Neural progenitor cell (in vitro differentiated cells): ENCODE measurements at places on chromosomes 2 and 18.
A peak's percentile ranks its signal among the peaks of the same experiment; 100 is the strongest.

DNA sequence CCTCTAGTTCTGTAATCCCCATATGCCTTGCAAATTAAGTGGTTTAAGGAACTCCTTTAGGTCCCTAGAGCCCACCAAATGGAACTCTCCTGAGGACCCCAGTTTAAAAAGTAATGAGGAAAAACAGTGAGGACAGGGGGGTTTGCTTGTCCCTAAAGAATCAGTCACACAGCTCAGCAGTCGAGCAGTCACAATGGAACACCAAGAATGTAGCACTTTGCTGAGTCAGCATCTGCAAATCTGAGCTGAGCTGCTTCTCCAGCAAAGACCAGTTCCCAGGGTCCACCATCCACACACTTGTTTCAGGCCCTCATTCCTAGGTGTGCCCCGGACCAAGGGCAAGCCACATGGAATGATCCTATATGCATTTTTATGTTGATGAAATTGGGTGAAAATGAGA lies 46.2 kb upstream of the NEDD4L start:
- DNase-seq, result peak; percentile 49

DNA sequence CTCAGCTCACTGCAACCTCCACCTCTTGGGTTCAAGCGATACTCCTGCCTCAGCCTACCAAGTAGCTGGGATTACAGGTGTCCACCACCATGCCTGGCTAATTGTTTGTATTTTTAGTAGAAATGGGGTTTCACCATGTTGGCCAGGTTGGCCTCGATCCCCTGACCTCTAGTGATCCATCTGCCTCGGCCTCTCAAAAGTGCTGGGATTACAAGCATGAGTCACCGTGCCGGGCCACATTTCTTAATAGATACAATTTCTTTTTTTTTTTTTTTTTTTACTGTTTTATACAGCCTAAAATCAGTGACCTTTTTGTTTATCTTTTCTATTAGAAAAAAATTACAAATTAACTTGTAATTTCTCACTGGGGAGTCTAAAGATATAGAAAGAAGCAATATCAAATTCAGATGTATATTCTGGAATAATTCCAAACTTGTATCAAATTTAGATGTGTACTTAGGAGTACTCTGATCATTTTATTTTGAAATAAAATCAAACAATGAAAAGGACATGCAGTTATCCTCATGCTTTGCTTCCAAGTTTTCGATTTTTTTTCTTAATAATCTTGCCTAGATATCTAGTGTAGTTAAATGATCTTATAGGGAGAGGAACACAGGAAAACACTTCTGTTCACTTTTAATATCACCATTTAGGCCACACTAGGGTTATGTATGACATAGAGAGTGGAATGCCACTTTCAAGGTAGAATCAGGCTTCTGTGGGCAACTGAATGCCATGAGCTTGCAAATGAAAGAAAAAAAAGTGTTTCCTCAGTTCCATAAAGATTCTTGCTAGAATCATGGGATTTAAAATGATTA lies 1089.3 kb downstream of the SUCLG1 start:
- DNase-seq, result no peak

DNA sequence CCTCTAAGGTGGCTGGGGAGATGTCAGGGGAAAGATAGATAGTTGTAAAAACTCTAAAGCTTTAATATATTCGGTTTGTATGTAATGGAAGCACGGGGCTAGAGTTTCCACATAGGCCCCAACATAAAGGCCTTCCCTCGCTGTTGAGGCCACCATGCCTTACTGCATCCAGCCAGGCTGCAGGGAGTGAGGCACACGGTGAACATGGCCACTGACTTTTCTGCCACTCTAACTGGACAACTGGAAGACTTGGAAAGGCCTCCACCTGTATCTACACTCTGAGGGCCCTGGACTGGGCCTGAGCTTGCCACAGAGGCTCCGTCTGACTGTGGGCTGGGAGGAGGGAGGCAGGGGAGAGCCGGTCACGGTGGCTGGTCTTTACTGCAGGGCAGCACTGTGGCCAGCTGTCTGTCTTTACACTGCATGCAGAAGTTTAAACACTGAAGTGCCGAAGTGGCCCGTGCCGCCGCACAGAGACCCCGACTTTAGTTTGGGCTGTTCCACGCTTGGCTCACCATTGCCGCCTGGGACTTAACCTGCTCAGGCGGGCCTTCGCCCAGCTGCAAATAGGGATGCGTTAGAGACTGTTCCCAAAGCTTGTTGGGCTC lies 66.7 kb downstream of the EMILIN2 start:
- no peak for DNase-seq

DNA sequence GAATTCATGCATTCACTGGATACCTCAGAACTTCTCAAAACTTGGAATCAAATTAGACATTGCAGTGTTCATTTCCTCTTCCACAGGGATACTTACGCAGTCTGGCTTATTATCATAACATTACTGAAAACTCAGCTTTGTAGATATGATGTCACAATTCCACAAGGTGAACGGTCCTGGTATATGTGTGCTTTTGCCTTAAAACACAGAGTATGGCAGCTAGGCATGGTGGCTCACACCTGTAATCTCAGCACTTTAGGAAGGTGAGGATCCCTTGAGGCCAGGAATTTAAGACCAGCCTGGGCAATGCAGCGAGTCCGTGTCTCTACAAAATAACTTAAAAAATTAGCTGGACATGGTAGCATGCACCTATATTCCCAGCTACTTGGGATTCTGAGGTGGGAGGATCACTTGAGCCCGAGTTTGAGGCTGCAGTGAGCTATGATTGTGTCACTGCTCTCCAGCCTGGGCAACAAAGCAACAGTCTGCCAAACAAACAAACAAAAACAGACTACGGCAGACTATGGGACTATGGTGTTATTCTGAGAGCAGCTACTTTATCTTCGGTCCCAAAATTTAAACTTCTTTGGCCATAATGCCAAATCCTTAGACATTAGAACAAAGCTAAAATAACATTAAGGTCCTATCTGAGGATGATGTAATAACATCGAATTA lies 1191.9 kb upstream of the SLC39A10 start:
- DNase-seq, result no peak

GRCh38 chr2:6723865-6724604 lies 141.7 kb downstream of the CMPK2 start:
- no peak for DNase-seq

GRCh38 chr2:160920061-160920460 lies 240.2 kb upstream of the TANK start:
- no peak for DNase-seq

DNA sequence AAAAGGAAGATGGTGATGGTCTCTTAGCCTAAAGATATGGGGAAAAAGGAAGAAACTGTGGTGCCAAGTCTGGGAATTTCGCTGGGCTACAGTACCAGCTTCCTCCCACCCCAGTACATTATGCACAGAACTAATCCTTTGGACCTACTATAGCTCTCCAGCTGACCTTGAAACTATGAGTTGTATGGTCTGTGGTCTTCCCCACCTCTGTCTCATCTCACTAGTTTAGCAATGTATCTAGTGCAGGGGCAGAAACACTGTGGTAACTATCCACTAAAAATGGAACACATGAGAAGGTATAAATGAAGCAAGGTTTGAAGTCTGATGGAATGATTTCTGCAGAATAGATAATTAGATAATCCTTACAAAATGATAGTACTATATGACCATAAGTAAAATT lies 190.4 kb upstream of the CCDC150 start:
- DNase-seq, result no peak

GRCh38 chr18:53426666-53427184 lies 797.7 kb downstream of the MBD2 start:
- peak; percentile 19 for DNase-seq

- no peak for DNase-seq
Measured at GRCh38 chr2:208235860-208236259, 19.0 kb downstream of the IDH1 start.

GRCh38 chr2:237276716-237277490 lies 137.1 kb downstream of the COL6A3 start:
- DNase-seq, result no peak

- no peak for DNase-seq
Measured at GRCh38 chr2:189116979-189117378, 62.6 kb downstream of the COL5A2 start.

DNA sequence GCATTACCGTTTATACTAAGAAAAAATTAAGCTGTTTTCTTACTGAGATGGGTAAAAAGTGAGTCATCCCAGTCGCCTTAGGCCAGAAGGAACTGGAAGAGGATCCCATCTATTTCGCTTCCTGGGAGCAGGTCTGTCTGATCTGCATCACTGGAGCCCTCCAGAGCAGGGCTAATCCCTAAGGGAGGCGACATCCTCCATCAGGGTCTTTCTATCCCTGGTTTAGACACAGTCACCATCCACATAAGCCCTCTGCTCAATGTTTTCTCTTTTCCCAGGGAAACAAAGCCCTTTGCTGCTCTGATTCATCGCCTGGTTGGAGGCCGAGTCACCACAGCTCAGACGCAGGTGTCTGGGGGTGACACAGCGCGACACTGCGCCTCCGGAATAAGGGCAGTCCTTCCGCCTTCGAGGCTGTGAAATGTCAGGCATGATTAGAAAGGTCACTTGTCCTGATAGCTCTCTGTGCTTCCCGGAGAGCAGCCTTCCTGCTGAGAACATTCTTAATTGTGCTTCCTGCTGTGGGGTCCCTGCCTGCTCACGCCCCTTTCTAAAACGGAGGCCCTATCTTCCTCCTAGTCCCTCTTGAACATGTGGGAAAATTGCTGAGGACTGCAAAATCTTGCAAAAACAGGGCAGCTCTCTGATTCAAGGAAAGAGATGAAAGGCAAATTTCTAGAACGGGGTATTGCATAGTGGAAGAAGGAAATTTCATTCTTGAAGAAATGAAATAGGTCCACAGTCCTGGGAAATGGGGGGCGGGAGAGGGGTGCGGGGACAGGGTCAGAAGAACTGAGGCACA lies 56.3 kb downstream of the MARCHF4 start:
- peak; percentile 84 for DNase-seq

DNA sequence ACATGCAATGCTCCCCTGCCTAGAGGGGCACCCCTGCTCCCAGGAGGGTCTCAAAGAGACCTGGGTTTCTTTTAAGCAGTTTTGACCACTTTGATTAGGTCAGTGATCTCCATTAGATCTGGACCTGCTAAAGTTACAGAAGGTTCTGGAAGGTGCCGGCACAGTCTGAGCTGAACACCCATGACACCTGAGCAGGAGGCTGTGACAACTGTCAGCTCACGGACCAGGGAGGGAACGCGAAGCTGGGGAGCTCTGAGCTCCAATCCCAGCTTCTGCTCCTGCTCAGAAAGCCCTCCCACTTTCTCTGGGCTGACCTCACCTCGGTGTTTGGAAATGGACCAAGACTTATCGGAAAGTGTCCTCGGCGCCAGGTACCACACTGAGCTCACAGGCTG lies 113.8 kb downstream of the NFATC1 start:
- no peak for DNase-seq

- DNase-seq, result no peak
Measured at GRCh38 chr2:121776885-121777698, 21.6 kb downstream of the TSN start.

DNA sequence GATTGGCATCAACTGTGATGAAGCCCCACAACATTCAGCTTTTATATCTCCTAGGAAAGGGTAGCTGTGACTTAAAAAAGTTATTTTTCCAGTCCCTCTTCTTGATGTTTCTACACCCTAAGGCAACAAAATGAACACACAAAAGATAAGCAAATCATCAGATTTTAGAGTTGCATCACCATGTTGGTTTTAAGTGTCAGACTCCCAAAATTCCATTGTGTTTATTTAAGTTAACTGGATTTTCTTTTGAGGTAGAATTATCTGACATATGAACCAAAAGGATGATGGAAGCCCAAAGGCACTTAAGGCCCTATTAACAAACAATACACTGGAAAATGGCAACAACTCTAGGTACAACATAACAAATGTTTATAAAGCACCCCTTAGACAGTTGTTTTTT lies 261.7 kb upstream of the SLC39A10 start:
- no peak for DNase-seq

DNA sequence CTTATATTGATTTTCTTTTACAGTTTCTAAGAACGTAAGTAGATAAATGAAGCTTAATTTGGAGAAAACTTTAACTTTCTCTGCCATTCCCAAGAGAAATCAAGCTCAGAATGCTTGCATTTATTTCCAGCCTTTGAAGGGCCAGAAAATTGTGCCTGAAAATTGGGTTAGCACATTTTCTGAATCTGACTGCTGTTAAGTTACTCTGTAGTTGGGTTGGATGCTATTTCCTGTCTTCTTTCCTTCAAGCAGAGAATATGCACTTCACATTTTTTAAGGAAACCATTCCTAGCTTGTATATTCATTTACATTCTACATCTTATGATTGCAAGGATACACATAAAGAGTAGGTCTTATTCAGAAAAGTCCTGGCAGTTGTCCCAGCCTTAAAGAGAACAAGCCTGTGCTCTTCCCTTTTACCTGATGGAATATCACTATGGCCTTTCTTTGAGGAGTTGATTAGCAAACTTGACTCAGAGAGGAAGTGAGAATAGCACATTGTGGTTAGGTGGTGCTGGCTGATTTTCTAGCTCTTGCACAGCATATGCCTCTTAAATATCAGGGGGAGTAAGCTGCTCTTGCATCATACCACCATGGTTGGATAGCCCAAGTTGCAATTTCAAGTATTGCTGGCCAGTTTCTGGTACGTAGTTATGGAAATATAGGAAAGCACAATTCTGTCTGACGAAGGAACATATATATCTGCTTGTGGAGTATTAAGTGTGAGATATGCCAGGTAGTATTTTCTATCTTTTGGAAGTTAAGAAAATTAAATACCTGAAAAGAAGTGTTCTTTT lies 133.7 kb downstream of the COMMD1 start:
- no peak for DNase-seq

- peak; percentile 84 for DNase-seq
Measured at GRCh38 chr2:129923265-129924091, 56.0 kb upstream of the RAB6C start.

DNA sequence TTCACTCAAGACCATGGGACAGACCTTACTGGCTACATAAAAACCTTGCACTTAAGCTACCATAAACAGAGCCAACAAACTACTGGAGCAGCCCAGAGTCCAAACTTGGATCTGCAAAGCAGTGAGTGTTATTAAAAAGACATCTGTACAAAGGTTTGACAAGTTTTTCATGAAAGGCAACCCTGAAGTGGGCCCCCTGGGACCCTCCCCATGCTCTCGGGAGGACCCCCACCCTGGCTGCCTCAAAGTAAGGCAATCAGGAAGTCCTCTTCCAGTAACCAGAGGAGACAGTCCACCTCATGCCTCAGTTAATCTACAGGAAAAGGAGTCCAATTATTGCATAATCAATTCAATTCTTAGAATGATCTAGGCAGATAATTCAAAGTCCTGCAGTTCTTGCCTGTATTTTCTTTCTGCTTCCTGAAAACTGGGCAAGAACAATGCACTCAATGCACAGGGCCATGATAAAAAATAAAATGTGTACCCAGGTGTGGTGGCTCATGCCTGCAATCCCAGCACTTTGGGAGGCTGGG lies 69.7 kb downstream of the TBC1D8 start:
- no peak for DNase-seq
